ENCODE measurements at places on chromosomes 12 and 14.
A peak's percentile ranks its signal among the peaks of the same experiment; 100 is the strongest.

DNA sequence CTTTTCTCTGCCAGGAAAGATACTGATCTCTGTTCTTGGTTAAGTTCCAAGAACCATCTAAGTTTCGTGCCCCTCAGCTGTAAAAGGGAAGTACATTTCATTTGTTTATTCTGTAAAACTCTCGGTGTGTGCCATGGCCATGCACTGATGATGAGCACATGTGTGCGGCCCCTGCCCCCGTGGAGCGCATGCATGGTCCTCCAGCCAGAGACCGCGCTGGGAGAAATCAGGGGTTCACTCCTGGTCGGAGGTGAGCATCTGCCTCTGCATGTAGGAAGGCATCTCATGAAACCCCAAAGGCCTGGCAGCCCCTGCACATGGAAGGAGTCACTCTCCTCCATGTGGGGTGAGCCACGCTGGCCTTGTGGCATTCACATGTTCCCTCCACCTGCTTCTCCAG lies 102.5 kb upstream of the RTL1 start:
- no peak for DNase-seq
- H3K36me3 ChIP-seq: no peaks in the 10 kb centered on the region
- no peak overlapping the region for H3K27ac ChIP-seq
- H3K4me1 ChIP-seq: no peaks in the 10 kb centered on the region
- no peaks in the 10 kb centered on the region for H3K27me3 ChIP-seq

GRCh38 chr12:109844983-109845823 lies 12.0 kb upstream of the TRPV4 start:
- H3K36me3 ChIP-seq: no peaks in the 10 kb centered on the region
- peaks cover 8% of the 10 kb centered on the region for H3K4me1 ChIP-seq
- H3K27me3 ChIP-seq: no peaks in the 10 kb centered on the region
- H3K27ac ChIP-seq: no peak overlapping the region
- peak overlapping the region; percentile 32 for H3K4me3 ChIP-seq

DNA sequence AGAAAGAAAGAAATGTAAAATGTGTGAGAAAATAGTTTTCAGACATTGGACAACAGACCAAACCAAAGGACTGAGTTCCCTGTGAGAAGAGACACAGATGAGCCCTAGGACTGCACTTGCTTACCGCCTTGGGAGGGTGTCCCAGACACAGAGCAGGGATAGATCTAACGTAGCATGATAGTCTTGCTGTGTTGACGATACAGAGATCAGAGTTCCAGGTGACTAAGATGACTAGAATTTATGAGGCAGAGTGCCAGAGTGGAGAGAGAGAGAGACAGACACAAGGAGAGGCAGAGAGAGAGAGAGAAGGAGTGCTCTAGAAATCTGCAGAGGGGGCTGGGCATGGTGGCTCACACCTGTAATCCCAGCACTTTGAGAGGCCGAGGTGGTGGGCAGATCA lies 148.2 kb upstream of the LMNTD1 start:
- DNase-seq: no peak
- no peaks in the 10 kb centered on the region for H3K36me3 ChIP-seq
- no peaks in the 10 kb centered on the region for H3K4me1 ChIP-seq
- H3K27me3 ChIP-seq: no peaks in the 10 kb centered on the region
- H3K4me3 ChIP-seq: no peak overlapping the region

DNA sequence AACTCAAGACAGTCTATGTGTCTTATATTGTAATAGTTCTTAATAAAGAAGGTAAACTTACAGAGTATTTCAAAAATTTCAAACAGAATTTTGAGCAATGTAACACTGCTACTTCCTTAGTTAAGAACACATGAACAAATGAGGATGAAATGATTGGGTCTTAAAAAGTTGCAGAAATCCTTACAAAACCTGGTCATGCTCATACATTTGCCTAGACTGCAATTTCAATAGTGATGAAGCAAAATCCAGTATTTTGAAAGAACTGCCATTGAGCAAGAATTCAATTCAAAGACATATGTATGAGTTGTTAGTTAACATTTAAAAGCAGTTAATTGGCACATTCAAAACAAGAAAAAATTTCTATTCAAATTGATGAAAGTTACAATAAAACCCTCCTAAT lies 17.8 kb upstream of the HIF1A start:
- H3K36me3 ChIP-seq: no peaks in the 10 kb centered on the region
- H3K4me3 ChIP-seq: no peak overlapping the region
- H3K27me3 ChIP-seq: no peaks in the 10 kb centered on the region
- H3K27ac ChIP-seq: no peak overlapping the region
- DNase-seq: no peak
- H3K4me1 ChIP-seq: no peaks in the 10 kb centered on the region

- no peak overlapping the region for H3K27ac ChIP-seq
- no peaks in the 10 kb centered on the region for H3K36me3 ChIP-seq
- H3K4me3 ChIP-seq: no peak overlapping the region
- no peak for DNase-seq
- no peaks in the 10 kb centered on the region for H3K4me1 ChIP-seq
These were observed 99.0 kb downstream of the STAB2 start for GRCh38 chr12:103686026-103686425.

- H3K27ac ChIP-seq: no peak overlapping the region
- peaks cover 71% of the 10 kb centered on the region for H3K36me3 ChIP-seq
- DNase-seq: no peak
- H3K4me3 ChIP-seq: no peak overlapping the region
- no peaks in the 10 kb centered on the region for H3K4me1 ChIP-seq
These were observed 42.2 kb upstream of the SLC6A13 start for GRCh38 chr12:304805-305204.

DNA sequence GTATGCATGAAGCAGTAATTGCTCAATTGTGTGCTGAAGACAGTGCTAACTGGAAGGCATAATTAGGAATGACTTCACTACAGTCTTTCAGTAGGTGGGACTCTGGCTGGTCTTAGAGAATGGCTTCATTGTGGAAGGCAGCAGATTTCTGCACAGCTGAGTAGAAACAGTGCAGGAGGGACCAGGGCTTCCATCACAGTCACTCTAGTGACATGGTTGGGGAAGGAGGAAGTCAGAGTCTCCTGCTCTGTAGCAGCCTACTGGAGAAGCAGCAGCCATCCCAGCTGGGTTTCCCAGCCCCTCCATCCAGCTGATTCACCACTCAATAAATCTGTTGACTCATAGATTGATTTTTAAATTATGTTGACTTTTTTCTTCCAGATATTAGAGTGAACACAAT lies 80.6 kb upstream of the DBX2 start:
- H3K36me3 ChIP-seq: no peaks in the 10 kb centered on the region
- no peak overlapping the region for H3K4me3 ChIP-seq
- H3K4me1 ChIP-seq: no peaks in the 10 kb centered on the region
- H3K27me3 ChIP-seq: no peaks in the 10 kb centered on the region

GRCh38 chr12:103756443-103756842 lies 84.6 kb downstream of the NT5DC3 start:
- H3K36me3 ChIP-seq: no peaks in the 10 kb centered on the region
- no peaks in the 10 kb centered on the region for H3K4me1 ChIP-seq
- H3K27me3 ChIP-seq: no peaks in the 10 kb centered on the region
- H3K27ac ChIP-seq: no peak overlapping the region
- no peak overlapping the region for H3K4me3 ChIP-seq

DNA sequence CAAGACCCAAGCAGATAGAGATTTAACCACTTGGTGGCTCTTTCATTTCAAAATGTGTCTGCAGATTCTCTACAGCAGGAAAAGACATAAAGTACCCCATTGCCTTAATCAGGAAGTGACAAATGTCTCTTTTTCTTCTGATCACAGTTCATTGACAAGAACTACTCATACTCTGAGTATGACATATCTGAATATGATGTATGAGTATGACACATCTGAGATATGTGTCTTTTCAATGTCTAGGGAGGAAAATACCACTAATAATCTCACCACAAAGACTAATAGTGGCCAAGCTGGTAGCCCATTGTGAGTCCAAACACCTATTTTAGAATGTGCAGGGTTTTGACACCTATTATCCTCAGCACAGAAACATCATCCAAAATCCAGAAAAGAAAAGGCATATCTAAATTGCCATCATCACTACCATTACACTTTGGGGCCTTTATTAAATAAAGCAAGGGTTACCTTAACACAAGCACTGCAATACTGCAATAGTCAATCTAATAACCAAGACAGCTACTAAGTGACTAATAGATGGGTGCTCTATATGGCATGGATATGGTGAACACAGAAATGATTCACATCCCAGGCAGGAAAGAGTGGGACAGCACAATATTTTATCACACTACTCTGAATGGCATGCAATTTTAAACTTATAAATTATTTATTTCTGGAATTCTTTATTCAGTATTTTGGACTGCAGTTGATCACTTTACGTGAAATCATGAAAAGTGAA lies 243.7 kb upstream of the FAR2 start:
- no peak for DNase-seq
- no peaks in the 10 kb centered on the region for H3K4me1 ChIP-seq
- no peak overlapping the region for H3K27ac ChIP-seq
- H3K4me3 ChIP-seq: no peak overlapping the region

GRCh38 chr12:45660330-45660729 lies 69.2 kb upstream of the ARID2 start:
- DNase-seq: no peak
- H3K4me3 ChIP-seq: no peak overlapping the region
- H3K4me1 ChIP-seq: no peaks in the 10 kb centered on the region
- no peaks in the 10 kb centered on the region for H3K36me3 ChIP-seq

DNA sequence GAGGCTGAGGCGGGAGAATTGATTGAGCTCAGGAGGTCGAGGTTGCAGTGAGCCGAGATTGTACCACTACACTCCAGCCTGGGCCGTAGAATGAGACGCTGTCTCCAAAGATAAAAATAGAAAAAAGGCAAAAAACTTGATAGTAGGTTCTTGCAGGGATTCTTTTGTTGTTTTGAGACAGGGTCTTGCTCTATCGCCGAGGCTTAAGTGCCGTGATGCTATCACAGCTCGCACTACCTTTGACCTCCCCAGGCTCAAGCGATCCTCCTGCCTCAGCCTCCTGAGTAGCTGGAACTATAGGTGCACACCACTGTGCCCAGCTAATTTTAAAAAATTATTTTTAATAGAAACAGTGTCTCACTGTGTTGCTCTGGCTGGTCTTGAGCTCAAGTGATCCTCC lies 4.7 kb downstream of the GOLGA5 start:
- no peak overlapping the region for H3K27ac ChIP-seq
- H3K36me3 ChIP-seq: peaks cover 29% of the 10 kb centered on the region
- H3K4me1 ChIP-seq: peaks cover 47% of the 10 kb centered on the region

Measured in upper lobe of right lung (tissue), 1 donor.